Adipocyte (in vitro differentiated cells): ENCODE measurements at places on chromosomes 6 and 20.

DNA sequence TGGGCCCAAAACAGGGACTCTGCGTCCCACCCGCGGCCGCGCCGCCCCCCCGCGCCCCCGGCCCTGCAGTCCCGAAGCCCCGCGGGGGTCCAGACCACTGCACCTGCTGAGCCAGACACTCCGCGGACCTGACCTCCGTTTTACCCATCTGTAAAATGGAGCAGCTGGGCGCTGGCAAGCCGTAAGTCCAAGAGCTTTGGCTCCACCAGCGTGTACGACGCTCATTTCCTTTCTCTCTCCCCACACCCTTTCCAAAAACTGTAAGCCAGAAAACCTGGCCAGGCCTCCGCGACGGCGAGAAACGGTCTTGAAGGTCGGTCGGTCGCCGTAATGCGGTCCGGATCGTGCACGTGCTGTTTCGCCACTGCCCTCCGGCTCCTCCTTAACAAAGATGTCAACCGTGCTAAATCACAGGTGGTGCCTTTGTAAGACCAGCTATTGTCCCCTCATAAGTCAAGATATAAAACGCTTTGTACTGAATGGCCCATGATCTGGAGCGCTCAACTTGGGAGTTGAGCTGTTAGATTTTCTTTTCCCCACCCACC lies 7.8 kb upstream of the NR2E1 start:
- DNase-seq, result no peak

DNA sequence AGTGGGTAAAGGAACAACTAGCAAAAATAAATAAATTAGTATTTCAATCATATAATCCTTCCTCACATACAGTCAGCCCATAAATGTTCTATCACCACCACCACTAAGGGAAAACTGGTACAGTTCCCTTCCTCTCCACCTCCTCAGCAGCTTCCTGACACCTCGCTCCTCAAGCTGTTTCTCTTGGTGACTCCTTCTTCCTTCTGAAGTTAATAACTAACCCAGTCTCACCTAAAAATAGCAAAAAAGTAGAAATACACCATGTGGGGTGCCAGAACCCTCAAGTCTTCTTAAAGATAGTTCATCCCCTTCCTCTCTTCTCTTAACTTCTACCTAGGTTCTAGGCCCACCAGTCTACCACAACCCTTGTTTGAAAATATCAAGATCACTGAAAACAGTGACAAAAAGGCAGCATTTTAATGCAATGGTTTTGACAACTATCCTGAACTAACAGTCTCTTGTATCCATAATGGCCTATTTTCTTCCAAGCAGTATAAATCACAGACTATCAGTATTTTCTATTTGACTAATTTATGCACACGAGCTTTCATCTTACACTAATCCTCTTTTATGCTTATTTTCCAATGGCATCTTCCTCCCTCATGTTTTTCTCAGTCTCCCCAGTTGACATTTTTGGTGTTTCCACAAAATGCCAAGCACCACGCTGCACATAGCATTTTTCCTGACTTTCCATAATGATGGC lies 85.5 kb downstream of the KHDC1L start:
- DNase-seq, result no peak

- no peak for DNase-seq
Observed at GRCh38 chr6:44255871-44256774, 1.2 kb downstream of the SLC35B2 start.

- no peak for DNase-seq
Observed at GRCh38 chr20:21516180-21516567, 2.3 kb upstream of the NKX2-2 start.

DNA sequence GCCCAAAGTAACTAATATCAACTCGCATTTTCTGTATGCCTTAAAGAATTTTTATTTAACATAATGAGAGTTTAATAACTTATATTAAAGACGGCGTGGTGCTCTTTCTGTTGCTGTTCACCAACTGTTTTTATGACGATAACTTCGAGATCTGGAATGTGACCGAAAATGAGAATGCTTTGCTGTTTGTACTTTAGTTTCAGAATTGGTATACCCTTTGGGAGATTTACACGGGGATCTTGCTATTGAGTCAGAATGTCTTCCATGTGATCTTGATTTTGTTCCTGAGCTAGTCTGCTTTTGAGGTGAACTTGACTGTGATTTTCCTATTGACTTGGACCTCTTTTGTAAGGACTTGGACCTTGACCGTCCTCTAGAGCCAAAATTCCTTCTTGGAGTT lies 17.9 kb downstream of the PNRC1 start:
- DNase-seq, result no peak

DNA sequence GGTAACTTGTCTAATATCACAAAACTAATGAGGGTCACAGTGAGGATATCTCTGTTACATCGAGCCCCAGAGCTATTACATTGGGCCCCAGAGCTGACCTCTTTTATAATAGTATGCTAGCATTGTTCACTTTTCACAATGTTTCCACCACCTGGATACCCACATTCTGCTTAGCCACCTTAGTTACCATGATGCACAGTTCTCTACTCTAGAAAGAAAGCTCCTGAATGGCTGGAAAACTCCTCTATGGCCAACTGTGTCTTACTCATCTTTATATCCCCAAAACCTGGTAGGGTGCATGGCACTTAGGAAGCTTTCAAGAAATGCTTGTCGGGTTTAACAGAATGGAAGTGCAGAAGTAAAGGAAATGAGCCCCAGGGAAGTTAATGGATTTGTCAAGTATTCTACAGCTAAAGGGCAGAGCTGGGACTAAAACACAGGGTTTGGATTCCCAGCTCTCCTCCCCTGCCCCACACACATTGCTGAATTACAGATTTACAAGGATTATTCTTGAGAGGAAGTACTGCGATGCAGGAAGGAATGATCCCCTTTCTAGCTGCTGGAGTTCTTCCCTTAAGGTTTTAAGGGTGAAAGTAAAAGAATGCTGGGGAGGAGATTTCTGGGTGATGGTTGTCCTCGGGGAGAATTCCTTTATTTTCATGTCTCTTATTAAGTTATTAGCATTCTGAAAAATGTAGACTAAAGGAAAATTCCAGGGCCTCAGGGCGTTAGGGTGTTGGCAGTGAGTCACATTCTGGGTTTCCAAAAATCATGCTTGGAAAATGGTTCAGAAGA lies 16.1 kb upstream of the HINT3 start:
- peak; percentile 82 for DNase-seq

DNA sequence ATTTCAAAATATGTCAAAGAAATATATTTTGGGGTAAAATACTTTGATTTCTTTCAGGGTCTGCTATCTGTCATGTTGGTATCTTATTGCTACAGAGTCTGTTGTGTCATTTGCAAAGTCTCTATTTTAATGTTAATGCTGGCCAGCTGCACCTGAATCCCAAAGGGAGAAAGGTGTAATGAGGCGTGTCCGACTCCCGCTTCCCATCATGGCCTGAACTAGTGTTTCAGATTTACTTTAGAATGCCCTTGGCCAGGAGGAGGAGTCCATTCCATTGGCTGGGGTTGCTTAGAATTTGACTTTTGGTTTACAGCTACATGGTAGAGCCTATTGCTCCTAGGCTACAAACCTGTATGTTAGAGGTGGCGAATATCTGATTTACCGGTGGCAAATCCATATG lies 69.3 kb downstream of the FAM50B start:
- no peak for DNase-seq

- DNase-seq, result peak; percentile 85
Observed at GRCh38 chr20:31608251-31608945, 3.3 kb downstream of the ID1 start.

GRCh38 chr6:142932889-142933288 lies 12.1 kb downstream of the HIVEP2 start:
- DNase-seq, result no peak

- DNase-seq, result no peak
Observed at GRCh38 chr20:25422032-25422431, 14.6 kb downstream of the GINS1 start.

DNA sequence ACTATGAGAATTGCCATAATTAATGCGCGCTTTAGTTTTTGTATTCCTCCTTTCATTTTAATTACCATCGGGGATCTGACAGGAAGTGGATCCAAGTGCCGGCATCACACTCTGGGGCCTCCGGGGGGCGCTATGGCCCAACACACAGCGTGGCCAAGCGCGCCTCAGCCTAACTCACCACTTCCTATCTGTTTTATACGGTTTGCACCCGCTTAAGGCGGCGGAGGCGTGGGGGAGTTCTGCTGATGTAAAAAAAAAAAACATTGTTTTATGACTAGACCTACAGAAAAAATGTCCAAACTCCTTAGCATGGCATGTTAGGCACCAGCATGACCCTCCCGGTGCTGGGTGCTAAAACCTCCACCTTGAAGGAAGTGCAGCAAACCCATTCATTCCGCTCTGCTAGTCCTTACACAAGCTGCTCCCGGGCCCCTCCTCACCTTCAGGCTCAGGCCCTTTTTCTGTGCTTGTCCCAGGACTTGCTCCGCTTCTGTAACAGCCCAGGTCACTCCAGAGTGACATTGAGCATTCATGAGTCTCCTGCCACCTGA lies 4.5 kb upstream of the EBF4 start:
- peak; percentile 41 for DNase-seq

DNA sequence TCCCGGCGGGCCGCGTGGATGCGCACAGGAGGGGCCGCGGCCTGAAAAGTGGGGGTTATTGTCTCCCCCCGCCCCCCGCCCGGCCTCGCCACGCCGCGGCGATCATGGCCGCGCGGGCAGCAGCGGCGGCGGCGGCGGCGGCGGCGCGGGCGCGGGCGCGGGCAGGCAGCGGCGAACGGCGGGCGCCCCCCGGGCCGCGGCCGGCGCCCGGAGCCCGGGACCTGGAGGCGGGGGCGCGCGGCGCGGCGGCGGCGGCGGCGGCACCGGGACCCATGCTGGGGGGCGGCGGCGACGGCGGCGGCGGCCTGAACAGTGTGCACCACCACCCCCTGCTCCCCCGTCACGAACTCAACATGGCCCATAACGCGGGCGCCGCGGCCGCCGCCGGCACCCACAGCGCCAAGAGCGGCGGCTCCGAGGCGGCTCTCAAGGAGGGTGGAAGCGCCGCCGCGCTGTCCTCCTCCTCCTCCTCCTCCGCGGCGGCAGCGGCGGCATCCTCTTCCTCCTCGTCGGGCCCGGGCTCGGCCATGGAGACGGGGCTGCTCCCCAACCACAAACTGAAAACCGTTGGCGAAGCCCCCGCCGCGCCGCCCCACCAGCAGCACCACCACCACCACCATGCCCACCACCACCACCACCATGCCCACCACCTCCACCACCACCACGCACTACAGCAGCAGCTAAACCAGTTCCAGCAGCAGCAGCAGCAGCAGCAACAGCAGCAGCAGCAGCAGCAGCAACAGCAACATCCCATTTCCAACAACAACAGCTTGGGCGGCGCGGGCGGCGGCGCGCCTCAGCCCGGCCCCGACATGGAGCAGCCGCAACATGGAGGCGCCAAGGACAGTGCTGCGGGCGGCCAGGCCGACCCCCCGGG lies 637 bp downstream of the ARID1B start:
- DNase-seq, result peak; percentile 74

DNA sequence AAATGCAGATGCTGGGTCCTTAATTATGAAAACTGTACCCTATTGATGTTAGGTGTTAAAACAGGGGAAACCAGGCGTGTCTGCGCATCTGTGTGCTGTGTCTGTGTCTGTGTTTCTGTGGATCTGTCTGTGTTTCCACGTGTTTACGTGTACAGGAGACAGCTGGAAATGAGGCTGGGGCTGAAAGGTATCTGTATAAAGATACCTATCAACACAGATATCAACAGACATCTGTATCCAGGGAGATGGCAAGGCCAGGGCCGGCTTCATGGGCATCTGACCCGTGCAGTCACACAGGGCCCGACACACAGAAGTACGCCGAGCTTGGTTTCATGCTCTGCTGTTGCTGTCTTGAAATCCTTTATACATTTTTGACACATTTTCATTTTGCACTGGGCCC lies 48.6 kb downstream of the BMP7 start:
- DNase-seq, result no peak

DNA sequence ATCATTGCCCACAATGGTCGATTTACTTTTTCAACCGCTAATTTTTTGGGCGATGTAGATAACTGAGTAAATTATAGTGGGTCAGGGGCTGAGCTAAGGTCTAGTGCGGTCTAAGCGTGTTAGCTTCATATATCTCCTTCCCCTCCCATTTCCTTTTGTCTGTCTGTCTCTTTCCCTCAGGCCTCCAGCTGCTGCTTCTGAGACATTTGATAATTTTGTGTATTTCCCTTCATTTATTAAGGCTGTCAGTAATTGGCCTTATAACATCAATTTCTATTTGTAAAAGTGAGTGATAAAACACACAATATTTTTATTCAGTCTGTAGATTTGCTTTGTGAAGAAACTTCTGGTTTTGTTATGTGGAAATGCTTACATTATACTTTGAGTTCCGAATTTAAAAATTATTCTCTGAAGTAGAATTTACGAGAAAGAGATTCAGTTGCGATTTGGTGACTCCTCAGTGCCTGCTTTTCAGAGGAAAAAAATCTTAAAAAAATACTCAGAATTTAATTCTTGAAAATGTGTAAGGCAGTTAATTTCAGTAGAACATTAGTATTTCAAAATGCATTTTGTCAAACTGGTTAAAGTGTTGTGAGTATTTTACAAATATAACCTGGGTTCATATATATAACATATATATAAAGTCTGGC lies 1.4 kb downstream of the TMEM170B start:
- DNase-seq, result no peak

- peak; percentile 50 for DNase-seq
Observed at GRCh38 chr20:21323640-21324039, 20.5 kb downstream of the XRN2 start.

- no peak for DNase-seq
Observed at GRCh38 chr6:35662999-35663398, 25.7 kb downstream of the FKBP5 start.

DNA sequence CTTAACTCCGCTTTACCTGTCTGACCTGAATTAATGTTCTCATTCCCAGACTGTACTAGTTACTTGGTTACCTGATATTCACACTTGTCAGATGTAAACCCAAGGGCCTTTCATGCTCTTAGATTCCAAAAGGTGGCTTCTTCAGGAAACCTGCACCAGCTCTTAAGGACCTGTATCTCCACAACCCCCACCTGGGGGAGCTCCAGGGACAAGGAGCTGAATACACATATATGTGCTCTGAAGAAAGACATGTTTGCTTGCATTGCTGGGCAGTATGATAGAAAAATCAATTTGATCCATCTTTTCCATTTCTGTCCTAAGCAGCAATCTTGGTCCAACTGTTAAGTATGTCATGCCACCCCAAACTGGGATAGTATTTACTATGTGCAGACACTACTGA lies 64.8 kb upstream of the POU3F2 start:
- DNase-seq, result no peak

DNA sequence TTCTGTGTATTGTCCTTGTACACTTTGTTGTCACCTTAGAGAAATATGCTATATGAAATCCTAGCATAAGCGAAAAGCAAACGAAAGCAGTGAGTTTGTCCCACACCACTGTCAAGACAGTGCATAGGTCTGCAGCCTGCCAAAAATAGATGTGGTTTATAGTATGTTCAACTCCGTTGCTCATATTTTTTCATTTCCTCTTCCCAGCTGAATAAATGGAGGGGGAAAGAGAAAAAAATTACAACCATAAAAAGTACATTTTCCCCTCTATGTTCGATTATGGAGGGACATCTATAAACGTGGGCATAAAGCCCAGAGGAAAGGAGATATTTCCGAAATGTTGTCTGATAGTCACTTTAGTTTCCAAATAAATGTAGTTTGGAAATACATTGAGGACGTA lies 25.8 kb downstream of the PRL start:
- no peak for DNase-seq

- DNase-seq, result peak; percentile 26
Observed at GRCh38 chr6:16166871-16167608, 38.2 kb downstream of the MYLIP start.
